ENCODE measurements at places on chromosomes 6 and 20. TPM values are rescaled to one million over a fixed set of nuclear protein-coding genes. Genes with fewer than 3 reads are reported as not detected.
A peak's percentile ranks its signal among the peaks of the same experiment; 100 is the strongest.

The SMLR1 gene
- total RNA-seq: not detected

The LAMA4 gene
- total RNA-seq: 197 TPM

- no peak for DNase-seq
Observed at GRCh38 chr20:34938466-34939163, 17.0 kb downstream of the GSS start.

GRCh38 chr6:45984347-45984746 lies 31.3 kb downstream of the CLIC5 start:
- no peak for DNase-seq

DNA sequence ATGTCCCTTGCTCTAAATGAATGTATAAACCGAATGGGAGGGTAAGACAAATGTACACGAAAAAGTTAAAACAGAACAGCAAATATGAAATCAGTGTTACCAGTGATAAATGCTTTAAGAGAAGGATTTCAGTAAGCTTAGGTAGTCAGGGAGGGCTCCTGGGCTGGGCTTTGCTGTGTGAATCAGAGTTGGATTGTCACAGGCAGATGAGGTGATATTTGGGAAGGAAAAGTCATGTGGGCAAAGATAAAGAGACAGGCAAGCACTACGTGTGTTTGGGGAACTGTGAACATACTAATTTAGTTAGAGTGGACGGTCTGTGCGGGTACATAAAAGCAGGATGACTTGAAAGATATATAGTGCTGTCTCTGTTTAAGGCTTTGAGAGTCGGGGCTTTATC lies 114.8 kb downstream of the CRYBG1 start:
- no peak for DNase-seq

GRCh38 chr6:75094614-75095200 lies 111.1 kb downstream of the COL12A1 start:
- peak; percentile 95 for DNase-seq

- DNase-seq: peak; percentile 30
Observed at GRCh38 chr6:20789162-20789561, 254.9 kb downstream of the CDKAL1 start.

DNA sequence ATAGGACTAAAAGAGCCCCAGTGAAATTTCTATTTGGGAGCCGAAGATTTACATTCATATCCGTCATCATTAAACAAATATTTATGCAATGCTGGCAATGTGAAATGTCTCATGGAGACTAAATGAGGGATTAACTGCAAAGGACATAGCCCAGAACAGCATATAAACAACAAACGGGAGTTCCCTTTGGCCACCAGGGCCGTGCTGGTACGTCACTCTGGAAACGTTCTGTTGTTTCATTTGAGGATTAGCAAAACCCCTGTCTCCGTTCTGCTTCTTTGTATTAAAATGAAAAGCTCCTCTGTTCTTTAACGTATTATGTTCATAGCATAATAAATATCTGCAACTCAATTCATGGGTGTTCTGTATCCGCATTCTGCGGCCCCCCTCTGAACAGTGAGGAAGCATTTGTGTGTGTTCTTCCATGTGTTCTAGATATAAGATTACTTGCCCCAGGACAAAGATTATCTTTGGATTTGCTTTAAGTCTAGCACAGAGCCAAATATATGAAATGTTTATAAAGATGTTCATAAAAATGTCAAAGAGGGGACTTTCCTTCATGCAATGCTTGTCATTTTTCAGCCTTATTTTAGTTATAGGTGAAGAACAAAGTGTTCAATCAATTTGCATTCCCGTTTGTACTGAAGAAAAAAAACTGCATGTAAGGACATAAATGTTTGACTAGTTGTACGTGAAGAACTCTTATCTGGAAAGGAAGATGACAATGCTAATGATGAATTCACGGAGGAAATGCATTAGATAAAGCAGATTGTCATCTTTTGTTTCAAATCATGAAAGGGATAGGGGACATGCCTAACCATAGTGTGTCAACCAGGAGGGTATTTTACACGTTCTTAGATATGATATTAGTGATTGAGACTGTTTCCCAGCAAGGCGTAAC lies 90.0 kb upstream of the TNFAIP3 start:
- DNase-seq: peak; percentile 89

DNA sequence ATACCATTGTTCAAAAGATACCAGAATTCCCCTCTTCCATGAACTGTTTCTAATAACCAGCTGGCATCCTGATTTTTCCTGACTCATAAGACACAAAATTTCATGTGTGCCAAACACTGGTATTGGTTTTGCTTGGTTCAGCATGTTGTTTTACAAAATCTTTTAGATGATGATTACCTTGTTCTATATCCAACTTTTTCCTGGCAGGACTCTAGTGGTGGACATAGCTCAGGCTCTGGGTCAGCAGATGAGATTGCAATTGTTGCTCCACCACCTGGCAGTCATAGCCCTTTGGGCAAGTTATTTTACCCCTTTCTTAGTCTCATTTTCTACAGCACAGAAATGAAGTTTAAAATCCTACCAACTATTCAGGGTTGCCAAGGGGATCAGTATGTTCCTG lies 6.2 kb downstream of the TRIM38 start:
- no peak for DNase-seq
